ENCODE measurements at places on chromosomes 11 and 22.

DNA sequence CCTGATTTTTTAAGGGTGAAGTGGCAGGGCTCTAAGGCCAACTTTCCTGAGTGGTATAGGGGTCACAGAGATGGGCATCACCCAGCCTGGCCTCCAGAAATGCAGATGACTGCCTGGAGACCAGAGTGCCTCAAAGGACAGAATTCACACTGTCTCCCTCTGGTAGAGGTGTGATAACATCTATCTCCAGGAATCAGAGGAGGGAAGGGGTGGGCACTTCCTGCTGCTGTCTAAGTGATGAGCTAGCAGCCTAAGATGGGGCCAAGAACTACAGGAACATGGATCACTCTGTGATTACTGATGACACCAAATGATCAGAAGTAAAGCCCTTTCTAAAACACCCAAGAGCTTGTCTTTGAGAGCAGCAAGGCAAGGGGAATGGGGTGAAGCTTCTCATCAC is 61.9 kb downstream of the C11orf58 start:
- DNase-seq, result no peak

DNA sequence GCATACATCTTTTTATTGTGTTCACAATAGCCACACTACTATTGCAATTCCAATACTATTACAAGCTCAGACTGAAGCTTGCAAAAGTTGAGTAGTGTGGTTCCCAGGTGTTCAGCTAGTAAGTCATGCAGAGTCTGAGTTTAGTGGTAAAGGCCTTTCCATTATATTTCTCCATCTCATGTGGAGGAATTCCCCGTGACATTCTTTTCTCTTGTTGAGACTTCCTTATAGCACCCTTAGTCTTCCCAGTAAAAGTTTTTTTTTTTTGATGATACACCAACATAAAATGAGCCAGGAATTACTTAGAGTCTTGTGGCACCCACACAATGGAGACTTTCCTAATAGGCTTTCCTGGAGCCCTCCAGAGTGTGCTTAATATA is 110.8 kb downstream of the UVRAG start:
- DNase-seq, result no peak

DNA sequence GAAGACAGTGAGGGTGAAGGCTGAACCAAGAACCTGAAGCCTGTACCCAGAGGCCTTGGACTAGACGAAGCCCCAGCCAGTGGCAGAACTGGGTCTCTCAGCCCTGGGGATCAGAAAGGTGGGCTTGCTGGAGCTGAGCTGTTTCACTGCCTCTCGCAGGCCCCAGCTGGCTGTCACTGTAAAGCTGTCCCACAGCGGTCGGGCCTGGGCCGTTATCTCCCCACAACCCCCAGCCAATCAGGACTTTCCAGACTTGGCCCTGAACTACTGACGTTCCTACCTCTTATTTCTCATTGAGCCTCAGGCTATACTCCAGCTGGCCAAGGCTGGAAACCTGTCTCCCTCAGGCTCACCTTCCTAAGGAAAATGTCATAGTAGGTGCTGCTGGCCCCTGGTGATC is 4.1 kb downstream of the PPP1CA start:
- DNase-seq, result no peak

- DNase-seq, result peak; percentile 74
Measured at GRCh38 chr11:58900479-58901420, 38.5 kb upstream of the GLYATL1 start.

GRCh38 chr11:114438303-114438702 is 964 bp upstream of the REXO2 start:
- DNase-seq, result no peak

GRCh38 chr11:75919525-75919924 is 104.5 kb downstream of the UVRAG start:
- DNase-seq, result no peak

GRCh38 chr11:35735903-35736302 is 73.3 kb downstream of the TRIM44 start:
- no peak for DNase-seq

GRCh38 chr11:86671531-86672006 is 847 bp downstream of the ME3 start:
- no peak for DNase-seq

- peak; percentile 4 for DNase-seq
Measured at GRCh38 chr11:119608201-119608600, 120.8 kb downstream of the NECTIN1 start.

GRCh38 chr22:44337678-44338004 is 24.9 kb upstream of the SHISAL1 start:
- DNase-seq, result peak; percentile 40

Data from HAP-1 (cell line).